Skin of body (tissue), 3 donors: ENCODE measurements at places on chromosomes 3 and 15. TPM values are rescaled to one million over a fixed set of nuclear protein-coding genes. Genes with fewer than 3 reads are reported as not detected.
A peak's percentile ranks its signal among the peaks of the same experiment; 100 is the strongest.

DNA sequence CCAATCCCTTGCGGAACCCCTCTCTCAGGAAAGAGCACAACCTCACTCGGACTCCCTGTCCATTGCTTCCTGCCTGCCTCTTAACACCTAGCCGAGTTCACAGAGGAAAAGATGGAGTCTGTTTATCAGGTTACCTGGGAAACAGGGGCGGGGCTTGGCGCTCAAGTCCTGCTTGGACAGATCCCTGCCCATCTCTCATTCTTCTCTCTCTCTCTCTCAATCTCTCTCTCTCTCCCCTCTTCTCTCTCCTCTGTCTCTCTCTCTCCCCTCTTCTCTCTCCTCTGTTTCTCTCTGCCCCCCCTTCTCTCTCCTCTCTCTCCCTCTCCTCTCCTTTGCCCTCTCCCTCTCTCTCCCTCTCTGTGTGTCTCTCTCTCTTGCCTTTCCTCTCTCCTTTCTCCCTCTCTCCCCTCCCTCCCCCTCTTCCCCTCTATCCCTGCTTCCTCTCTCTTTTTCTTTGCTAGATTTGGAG lies at the start of gene EFHB:
Gene EFHB, minus strand, starts transcription at position 120 of the 469 bp plus-strand sequence. CDS start 199 bp downstream, outside the sequence.
- DNase-seq: no peak

- peak; percentile 61 for DNase-seq
Measured at GRCh38 chr3:45043728-45044299, 17.7 kb downstream of the CLEC3B start.

GRCh38 chr3:127158614-127159229 lies 34.2 kb upstream of the PRR23E start:
- no peak for DNase-seq

DNA sequence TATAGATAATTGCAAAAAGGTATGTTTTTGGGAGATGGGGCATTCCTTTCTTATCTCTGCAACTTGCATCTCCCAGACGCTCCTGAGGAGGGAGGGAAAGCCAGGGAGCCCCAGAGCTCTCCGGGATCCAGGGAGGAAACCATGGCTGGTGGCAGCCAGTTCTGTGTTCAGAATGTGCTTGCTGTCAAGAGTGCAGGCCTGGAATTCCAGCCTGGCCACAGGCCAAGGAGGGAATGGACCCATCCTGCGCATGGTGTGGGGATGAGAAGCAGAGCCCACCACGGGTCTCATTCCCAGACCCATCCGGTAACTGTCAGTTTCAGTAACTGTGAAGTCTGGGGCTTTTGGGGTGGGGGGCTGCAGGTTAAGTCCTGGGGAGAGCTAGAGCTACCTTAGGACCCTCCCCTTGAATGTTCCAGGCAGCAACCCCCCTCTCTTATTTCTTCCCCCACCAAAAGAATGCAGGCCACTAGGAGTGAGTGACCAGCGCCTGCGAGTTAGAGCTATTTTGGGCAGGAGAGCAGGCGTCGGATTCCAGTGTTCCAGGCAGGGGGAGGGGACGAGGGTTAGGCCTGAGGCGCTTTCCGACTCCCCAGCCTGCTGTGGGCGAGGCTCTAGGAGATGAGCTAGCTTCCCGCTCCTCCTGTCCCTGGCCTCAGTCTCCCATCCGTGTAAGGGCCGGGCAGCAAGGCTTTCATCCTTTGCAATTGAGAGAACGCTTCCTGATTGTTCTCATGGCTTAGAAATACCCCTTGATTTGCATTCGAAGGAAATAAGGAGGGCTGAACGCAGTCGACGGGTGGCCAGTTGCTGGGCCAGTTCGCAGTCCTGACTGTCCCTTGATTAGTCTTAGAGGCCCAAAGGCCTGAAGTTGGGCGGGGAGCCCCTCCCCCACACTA lies 781 bp upstream of the DAG1 start:
- DNase-seq: peak; percentile 73

DNA sequence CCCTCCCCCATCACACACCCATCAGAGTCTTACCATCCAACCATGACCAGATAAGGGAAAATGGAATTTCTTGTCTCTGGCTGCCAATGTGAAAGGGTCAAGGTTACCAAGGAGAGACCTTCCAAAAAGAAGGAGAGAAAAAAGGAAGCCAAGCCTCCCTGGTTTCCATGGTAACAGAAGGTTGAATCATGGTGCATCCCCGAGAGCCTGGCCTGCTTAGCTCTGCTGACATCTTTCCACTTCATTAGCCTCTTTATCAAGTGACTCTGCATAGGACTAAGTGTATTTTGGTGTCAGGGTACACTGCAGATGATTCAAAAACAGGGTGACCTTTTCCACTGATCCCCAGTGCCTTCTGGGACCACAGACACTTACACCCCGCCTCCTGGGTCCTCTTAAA lies 225.7 kb upstream of the PPP2R3A start:
- no peak for DNase-seq

DNA sequence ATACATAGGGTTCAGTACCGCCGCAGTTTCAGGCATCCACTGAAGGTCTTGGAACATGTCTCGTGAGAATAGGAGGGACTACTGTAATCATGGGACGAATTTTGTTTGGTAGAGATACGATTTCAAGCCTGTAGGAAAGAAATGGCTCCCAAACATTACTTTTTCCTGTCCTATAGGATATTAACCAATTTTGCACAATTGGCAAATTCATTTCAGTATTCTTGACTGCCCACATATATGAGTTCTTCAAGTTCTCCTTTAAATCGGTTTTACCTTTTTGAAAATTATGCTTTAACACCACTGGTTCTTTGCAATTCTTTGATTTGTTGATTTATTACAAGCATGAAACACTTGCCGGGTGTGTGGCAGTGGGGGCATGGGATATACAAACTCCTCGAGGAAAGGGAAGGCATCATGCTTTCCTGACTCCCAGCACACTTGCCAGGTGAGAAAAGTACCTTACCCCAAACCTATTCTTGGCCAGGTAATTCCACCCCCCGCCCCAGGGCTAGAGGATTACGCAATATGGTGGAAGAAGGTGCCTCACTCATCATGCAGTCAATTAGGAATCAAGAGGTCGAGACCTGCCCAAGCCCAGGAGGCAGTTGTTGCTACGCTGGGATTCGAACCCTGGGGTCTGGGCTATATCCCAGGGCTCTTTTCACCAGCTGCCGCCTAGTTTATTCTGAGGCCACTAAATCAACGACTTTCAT lies 584 bp upstream of the LARS2 start:
- no peak for DNase-seq

DNA sequence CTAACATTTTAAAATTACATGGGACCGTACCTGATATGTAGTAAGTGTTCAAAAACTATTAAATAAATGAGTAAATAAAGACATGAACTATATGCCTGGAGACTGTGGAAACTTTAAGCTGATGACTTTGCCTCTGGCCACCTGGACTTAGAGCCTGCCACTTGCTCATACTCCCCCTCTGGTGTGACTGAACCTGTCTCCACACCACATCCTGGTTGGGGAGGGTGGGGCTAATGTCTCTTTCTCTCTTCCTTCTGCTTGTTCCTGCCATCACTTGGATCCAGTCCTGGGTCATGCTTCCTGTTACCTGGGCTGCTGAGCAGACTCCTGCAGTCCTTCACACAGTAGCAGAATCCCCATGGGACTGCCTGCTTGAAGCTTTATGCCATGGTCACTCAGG lies 8.2 kb upstream of the TMEM158 start:
- no peak for DNase-seq

GRCh38 chr15:60399246-60399915 lies 1.6 kb upstream of the ANXA2 start:
- DNase-seq: peak; percentile 84

GRCh38 chr3:41222012-41222411 lies 22.7 kb downstream of the CTNNB1 start:
- DNase-seq: no peak

DNA sequence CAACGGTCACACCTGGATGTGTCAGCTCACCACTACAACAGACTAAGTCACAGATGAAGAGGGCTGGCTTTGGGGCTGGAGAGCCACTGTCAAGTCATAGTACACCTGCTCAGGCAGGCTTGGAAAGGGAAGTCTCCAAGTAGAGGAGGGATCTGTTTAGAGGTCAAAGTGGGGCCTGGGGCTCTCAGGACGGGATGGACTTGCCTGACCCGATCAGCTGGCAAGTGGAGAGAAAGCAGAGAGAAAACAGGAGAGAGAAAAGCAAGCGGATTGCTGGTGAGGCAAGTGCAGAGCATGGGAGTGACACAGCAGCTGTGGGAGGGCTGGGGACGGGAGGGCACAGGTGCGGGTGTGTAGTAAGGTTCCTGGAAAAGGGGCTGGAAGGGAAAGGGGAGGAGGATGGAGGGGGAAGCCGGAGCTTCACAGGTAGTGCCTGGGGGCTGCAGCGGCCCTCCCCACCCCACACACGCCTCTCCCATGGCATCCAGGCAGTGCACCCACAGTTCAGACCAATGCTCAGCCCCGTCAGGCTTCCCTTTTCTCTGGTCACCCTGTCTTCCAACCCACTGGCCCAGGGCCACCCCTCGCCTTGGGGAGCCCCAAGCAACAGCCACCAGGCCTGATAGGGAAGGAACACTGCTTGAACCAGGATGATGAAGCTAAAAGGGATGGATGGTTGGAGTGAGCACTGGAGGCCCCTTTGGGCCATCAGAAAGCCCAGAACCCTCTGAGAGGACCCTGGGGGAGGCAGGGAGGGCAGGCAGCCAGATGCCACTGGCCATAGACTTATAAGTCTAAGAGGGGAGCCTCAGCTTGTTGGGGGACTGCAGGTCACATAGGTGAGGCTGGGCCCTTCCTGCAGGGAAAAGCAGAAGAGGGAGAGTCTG lies 8.5 kb downstream of the RPS17 start:
- DNase-seq: no peak

DNA sequence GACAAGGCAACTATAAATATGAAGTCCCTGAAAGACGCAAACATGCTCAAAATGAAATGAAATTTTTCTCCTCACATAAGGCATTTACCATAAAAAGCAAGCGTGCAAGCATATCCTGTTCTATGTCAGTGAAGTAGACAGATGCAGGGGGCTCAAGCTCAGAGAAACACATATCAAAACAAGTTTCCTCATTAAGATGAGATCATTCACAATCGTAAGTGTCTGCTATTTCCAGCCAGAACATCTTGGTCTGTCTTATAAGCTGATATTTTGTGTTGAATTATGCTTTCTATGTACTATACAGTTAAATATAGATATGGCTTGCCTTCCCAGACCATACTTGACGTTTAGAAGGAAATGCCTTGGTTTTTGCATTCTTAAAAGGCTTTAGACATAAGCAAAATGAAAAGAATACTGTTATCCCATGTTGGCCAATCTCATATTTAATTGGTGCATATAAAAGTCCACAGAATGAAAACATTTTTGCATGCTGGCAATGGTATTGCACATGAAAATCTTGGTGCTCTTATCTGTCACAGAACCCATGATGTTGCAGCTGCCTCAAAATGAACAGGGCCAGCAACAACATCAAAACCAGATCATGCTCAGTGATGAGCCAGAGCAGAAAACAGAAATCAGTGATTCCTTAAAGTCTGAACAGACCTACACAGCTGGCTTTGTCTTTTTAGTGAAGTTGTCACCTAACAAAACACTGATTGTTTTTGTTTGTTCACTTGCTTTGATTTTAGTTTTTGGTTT lies 65.4 kb downstream of the SIDT1 start:
- no peak for DNase-seq

The NOX5 gene
- total RNA-seq: 0.39 TPM

The C3orf22 gene
- total RNA-seq: not detected

The CAV3 gene
- 16.4 TPM for total RNA-seq

The CHST2 gene
- total RNA-seq: 16.8 TPM
